ENCODE measurements at places on chromosomes 3 and 15. TPM values are rescaled to one million over a fixed set of nuclear protein-coding genes. Genes with fewer than 3 reads are reported as not detected.

DNA sequence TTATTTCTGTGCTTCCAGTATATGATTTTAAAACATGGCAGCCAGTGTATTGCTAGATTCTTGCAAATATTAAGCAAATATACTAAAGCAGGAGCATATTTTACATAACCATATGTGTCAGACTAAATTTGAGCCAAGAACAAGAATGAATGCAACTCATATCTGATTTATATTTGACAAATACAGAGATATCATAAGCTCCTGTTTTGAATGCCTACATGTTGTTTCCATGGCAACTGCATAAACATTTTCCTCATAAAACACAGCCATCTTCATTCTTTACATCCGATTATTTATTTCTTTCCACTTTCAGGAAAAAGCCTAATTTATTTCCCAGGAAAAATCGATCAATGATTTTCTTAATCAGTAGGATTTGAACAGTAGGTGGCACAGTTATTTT lies 172.2 kb upstream of the TSPAN3 start:
- no peak for DNase-seq

DNA sequence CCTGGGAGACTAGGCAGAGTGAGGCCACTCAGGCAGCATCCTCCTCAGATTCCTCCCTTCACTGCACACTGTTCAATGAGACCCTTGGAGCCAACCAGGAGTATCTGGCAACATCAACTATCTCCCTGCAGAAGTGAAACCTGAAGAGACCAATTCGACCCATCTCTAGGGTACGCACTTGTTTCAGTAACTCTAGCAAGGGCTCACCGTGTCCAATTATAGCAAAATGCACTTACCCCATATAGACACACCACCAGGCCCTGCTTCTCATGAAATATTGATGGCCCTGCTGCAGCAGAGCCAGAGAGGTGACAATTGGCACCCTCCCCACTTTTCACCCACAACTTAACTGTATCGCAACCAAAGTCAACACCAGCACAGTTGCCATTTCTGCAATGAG lies 196.1 kb upstream of the IGF1R start:
- no peak for DNase-seq

DNA sequence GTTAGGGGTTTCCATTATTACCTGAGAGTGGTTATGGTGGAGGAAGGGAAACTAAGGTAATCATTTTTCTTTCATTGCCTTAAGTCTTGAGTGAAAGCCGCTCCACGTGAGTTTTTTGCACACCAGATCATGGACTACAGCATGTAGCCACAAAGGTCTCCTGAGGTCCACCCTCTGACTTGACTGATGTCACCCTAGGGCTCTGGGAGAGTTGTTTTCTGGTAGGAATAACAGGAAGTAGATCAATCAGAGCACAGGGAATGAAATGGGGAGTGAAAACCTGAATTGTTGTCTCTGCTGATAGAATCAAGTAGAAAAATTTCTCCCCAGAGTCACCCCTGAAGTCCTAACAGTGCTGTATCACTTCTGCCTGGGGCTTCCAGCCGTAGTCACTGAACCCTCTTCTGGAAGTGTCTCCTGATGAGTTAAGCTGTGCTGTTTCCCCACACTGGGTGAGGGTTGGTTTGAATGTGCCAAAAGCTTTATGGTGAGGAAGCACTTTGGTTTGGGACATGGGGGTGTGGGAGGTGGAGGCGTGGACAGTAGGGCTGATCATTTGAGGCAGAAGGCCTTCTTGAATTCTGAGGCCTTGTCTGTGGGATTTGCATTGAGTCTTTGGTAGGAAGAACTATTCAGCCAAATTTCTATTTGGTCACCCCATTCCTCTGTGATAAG lies 64.3 kb downstream of the SLCO3A1 start:
- DNase-seq: no peak

- no peak for DNase-seq
Measured at GRCh38 chr3:101685870-101686307, 629 bp downstream of the RPL24 start.

DNA sequence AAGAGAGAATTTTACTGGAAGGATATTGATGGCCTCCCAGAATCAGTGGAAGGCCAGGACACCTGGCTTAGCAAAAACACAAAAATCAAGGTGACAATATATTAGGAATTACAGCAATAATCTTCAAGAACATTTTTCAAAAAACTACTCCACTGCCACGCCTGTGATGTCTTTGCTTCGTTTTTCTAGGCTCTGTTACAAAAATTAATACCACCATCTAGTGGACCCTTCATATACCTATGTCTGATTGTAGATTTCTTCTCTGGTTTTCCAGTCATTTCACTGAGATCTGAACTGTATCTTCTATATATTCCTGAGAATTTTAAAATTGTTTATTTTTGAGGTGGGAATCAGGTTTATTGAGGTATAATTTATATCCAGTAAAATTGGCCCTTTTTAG lies 5.6 kb upstream of the SLC33A1 start:
- no peak for DNase-seq

GRCh38 chr3:124586126-124587052 lies 143.9 kb upstream of the UMPS start:
- no peak for DNase-seq

DNA sequence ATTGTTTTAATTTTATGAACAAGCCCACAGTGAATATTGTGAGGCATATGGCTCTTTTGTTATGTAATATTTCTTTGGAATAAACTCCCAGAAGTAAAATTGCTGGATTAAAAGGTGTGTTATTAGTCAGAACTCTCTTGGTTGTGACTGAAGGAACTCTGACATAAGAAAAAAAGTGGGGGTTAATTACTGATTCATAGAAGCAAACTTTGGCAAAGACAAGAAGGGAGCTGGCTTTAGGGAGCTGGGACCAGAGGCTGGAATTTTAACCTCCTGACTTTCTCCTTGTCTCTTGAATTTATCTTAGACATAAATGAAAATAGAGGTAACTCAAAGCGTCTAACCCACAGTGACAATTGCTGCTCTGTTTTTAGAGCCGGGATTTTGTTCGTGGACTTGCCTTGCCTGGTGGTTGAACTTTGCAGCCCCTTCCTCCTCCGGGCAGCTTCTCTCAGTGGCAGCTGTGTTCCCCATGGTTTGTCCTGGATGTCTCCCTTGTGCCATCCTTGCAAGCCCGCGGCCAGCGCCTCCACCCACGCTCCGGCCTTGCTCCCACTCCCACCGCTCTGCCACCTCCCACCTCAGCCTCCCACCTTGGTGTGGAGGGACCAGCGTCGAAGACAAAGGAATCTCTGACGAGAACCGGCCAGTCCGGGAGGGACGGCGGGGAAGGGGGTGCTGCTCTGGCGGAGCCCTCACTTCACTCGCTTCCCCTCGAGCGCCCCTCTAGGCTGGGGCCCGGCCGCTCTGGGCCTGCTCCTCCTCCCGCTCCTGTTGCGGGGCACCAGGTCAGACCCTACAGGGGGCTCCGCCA lies 28.0 kb downstream of the ARHGAP31 start:
- no peak for DNase-seq

Gene HRG
- total RNA-seq: not detected

Gene HIGD2B
- not detected for total RNA-seq

Gene XCR1
- 0.20 TPM for total RNA-seq

Gene SPTBN5
- 2.2 TPM for total RNA-seq

Gene ST6GAL1
- total RNA-seq: 58.9 TPM

Gene SCN5A
- total RNA-seq: 0.31 TPM

Gene RAD51
- total RNA-seq: 8.3 TPM

Gene WDR93
- 0.14 TPM for total RNA-seq
